Left renal pelvis (tissue), 4 donors: ENCODE measurements at places on chromosomes 6 and 20.

GRCh38 chr6:89320012-89320559, 5.0 kb upstream of the GABRR2 start:
- DNase-seq, result no peak

GRCh38 chr6:151141685-151142084, 98.1 kb upstream of the AKAP12 start:
- DNase-seq, result no peak

DNA sequence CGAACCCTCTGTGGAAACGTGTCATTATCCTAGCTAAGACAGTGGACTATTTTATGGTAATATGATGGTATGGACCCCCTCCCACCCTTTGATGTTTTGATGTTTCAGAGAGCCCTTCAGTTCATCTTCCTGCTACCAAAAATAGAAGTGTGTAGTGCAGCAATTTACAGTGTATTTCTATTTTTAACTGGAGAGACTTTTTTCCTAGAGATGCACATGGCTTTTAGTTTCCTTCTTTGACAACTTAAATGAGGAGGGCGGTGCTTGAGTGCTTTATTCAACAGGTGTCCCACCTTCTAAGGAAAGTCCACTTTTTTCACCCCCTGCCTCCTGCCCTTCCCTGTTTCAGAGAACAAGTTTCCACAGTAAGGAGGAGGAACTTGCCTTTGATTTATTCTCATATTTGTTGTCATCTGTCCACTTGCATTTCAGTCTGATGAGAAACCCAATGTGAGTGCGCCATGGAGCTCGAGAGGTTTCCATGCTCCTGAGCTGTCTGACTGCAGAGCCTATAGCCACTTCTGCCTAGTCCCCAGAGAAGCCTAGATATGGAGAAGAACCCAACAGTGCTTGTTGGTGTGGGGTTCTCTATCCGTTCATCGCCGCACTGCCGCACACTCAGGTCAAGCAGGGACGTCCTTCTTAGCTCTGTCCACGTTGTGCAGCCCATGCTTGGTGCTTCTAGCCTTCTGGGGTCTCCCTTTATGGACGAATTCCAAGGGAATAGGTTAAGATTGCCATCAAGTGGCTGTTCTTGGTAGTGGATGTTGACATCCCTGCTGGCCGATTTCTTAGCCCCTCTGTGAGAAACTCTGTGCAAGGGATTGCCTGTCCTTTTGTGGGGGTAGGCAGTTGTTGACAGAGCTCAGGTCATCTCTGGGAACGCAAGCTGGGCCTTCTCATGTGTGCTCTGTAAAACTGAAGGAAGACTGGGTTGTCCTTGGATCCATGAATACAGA, 144.2 kb downstream of the JARID2 start:
- DNase-seq, result peak; percentile 70

DNA sequence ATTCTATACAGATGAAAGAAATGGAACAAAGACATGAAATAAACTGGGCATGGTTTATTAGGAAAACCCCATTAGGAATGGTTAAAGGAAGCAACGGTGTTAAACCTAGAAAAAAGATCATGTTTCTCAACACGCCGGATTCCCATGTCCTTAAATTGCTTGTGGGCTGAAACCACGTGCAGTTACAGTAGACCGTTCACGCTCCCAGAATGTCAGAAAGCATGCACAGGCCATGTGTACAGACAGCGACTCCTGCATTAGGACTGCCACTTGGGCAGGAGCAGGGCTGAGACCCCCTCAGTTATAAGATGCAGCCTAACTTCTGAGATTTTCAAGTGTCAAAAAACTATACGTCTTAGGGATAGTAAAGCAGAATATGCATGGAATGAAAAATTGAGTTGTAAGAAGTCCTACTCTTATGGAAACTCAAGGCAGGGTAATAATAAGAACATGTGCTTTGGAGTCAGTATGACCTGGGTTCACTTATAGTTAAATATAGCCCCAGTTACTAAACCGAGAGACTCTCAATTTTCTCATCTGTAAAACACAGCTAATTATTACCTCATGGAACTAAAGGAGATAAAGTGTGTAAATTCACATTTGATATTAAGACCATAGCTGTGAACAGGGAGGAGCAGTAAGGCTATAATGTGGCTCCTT, 174.0 kb upstream of the UST start:
- DNase-seq, result no peak

DNA sequence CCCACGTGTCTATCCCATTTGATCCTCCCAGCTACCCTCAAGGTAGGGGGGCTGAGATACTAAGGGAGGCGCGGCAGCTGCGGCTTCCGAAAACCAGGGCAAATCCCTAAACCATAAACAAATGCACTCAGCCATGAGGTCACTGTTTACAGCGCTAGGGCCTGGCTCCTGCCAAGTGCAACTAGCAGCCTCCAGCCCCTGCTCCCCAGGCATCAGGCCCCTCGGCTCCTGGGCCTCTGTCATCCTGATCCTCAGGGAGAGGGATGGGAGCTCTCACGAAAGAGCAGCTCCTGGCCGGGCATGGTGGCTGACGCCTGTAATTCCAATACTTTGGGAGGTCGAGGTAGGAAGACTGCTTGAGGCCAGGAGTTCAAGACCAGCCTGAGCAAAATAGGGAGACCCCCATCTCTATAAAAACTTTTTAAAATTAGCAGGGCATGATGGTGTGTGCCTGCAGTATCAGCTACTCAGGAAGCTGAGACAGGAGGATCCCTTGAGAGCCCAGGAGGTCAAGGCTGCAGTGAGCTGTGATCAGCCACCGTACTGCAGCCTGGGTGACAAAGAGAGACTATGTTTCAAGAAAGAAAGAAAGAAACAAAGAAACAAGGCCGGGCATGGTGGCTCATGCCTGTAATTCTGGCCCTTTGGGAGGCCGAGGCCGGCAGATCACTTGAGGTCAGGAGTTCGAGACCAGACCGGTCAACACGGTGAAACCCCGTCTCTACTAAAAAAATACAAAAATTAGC, 42.5 kb upstream of the TLDC2 start:
- DNase-seq, result no peak

GRCh38 chr6:163342571-163343539, 71.7 kb upstream of the QKI start:
- DNase-seq, result no peak

GRCh38 chr20:25565578-25566157, 19.7 kb downstream of the NINL start:
- DNase-seq, result no peak

DNA sequence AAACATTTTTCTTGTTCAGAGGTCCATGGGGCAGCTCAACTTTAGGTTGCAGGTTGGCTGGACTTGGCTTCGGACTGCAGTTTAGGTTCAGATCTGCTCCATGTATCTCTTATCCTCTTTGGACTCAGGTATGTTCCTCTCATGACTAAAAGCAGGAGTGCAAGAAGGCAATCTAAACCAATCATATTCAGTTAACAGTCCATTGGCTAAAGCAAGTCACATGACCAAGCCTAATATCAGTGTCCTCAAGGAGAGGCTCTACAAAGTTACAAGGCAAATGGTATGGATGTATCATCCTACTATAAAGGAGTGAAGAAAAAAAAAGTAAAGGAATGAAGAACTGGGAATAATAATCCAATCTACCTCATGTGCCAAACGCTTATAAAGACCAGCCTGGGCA, 2.5 kb upstream of the ACTR5 start:
- no peak for DNase-seq

DNA sequence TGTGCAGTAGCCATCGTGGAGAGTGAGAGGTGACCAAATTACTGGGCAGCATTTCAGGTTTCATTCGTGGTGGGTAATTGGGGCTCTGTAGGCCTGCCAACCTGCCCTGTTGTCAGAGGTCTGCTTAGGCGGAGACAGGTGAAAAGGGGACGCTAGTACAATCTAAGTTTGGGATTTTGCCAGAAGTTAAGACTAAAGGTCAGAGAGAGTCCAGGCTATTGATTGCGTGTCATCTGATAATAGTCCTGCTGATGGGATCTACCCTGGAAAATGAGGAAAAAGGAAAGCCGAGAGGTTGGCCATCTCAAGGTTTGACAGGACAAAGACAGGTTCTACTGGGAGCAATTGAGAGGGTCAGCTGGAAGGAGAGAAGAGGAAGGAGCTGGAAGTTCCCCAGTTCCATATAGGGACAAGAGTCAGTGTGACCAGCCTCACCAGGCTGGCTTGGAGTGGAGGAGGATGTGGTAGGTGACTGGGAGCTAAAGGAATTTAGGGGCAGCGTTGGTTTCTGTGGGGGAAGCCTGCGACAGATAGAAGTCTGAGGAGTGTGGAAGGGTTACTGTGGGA, 10.9 kb downstream of the ARFGEF2 start:
- no peak for DNase-seq

DNA sequence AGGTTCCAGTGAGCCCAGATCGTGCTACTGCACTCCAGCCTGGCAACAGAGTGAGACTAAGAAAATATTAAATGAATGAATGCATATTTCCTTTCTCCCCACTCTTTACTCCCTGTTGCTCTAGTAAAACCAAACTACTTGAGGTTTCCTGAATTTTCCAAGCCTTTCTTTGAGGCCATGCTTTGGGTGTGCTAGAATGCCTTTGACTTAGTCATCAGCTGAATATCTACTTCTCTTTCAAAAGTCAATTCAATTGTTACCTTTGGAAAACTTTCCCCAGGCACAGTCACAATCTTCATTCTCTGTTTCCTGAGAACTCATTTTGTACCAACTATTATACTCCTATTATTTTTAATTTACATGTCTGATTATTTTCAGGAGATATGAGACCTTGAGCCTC, 27.5 kb upstream of the CEP85L start:
- DNase-seq, result no peak

- DNase-seq, result no peak
These were observed 77.9 kb downstream of the GCNT2 start for GRCh38 chr6:10599046-10599445.

GRCh38 chr20:18738055-18738454, 75.5 kb upstream of the SCP2D1 start:
- no peak for DNase-seq

DNA sequence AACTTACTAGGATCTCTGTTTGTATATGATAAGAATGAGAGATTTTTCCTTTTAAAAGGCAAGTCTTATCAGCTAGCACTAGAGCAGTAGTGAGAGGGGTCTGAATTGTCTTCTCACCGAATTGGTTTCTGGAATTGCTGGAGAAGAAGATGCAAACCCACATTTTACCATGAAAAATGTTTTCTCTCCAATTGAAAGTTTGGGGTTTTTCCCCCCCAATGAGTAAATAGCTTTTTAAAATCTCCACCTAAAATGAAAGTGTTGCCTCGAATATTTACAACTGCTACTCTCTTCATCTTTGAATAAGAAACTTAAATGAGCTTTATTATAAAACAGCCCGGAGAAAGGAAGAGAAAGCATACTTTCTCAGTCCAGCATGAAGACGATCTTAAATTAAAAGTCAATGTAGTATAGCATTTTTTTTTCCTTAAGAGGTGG, 1.8 kb downstream of the TCF21 start:
- no peak for DNase-seq

DNA sequence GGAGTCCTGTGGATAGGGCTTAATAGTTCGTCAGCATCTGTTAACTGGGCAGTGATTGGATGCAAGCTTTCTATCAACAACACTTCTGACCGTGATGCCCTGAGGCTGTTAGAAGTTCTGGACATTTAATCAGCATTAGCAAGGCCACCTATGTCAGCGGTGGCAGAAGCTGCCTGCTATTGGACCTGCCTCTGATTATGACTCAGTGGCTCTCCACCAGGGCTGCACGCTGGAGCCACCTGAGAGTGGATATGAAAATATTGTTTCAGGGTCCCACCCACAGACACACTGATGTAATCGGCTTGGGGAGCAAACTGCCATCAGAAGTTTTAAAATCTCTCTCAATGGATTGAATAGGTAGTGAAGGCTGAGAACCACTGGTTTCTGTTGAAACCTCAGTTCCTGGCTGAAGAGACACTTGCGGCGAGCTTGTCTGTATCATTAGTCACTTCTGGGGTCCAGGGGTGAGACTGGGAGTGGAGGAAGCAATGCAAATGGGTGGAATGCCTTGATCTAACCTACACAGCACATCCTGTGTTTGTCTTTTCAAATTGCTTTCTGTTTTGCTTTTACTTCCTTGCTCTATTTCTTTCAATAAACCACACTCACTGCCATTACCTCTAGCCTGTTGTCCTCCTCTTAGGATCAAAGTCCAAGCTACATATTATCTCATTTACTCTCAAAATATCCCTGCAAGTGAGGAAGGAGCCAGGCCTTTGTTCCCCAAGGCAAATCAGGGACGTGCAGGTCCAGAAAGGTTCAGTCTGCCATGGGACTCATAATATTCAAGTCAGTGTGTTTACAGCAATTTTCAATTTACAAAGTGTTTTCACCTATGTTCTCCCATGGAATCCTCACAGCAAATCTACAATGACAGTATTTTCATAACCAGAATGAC, 4.2 kb downstream of the CLIC5 start:
- no peak for DNase-seq

GRCh38 chr6:103122766-103123601, 1729.5 kb downstream of the GRIK2 start:
- peak; percentile 67 for DNase-seq

DNA sequence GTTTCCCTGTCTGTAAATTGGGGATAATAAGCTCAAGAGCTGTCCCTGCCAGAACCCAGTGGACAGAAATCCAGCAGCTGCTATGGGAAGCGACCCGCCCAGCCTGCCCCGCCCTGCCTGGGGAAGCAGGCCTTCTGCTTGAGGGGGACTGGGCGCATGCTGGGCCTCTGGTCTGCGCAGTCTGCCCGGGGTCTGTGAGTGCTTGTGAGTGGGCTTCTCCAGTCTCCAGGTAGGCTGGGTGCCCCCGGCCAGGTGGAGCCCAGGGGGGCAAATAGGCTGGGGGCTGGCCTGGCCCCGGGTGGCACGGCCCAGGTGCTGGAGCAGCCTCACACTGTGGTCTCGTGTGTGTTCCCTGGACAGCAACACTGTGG, 648 bp upstream of the RBBP8NL start:
- DNase-seq, result no peak

- DNase-seq, result no peak
These were observed 97.8 kb upstream of the PMEPA1 start for GRCh38 chr20:57807401-57808263.

DNA sequence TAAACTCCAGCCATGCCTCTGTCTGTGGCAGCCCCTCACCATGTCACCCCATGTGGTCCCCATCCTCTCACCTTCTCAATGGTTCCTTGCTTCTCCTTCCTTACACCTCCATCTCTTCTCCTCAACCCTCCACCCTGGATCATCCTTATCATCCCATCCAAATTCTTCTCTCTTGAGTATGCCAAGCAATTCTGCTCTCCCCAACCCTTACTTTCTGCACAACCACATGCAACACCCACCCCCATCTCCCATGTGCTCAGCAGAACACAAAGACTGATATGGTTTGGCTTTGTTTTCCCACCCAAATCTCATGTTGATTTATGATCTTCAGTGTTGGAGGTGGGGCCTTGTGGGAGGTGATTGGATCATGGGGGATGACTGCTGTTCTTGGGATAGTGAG, 42.5 kb upstream of the RALY start:
- no peak for DNase-seq

DNA sequence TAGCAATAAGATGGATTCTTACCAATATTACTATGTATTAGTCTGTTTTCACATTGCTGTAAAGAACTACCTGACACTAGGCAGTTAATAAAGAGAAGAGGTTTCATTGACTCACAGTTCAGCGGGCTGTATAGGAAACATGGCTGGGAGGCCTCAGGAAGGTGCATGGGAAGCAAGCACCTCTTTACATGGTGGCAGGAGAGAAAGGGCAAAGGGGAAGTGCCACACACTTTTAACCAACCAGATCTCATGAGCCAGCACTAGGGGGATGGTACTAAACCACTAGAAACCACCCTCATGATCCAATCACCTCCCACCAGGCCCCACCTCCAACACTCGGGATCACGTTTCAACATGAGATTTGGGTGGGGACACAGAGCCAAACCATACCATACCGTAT, 40.7 kb upstream of the CCDC167 start:
- DNase-seq, result no peak
